ENCODE measurements at places on chromosomes 6 and 20.

GRCh38 chr6:7214468-7214867 is 98.5 kb downstream of the SSR1 start:
- no peak for DNase-seq

GRCh38 chr20:7879883-7880282 is 60.4 kb downstream of the HAO1 start:
- DNase-seq, result no peak

GRCh38 chr6:148514091-148514845 is 171.6 kb downstream of the SASH1 start:
- no peak for DNase-seq

GRCh38 chr20:63640086-63640485 is 13.1 kb downstream of the STMN3 start:
- DNase-seq, result no peak

GRCh38 chr6:154539593-154540269 is 29.2 kb upstream of the CNKSR3 start:
- DNase-seq, result no peak

- DNase-seq, result no peak
Observed at GRCh38 chr6:98514073-98514720, 320.2 kb upstream of the POU3F2 start.

- DNase-seq, result no peak
Observed at GRCh38 chr6:100509101-100509500, 44.4 kb upstream of the SIM1 start.

DNA sequence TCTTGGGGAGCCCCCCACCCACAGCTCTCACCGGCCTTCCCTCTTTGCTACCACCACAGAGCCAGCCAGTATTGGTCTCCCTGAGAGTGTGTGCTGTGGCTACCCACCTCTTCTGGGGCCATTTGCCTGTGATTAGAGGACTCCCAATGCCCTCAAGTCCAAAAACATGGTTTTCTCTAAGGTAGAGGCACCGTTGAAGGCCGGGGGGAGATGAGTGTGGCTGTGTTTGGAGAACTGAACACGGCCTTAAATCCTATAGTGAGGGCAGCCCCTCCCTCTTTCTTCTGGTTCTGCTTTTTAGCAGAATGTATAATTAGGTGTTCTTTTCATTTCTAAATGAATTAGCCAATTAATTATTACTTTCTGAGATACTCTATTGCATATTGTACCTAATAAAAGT is 2.5 kb downstream of the CCR6 start:
- no peak for DNase-seq

GRCh38 chr20:25223179-25223661 is 24.7 kb upstream of the PYGB start:
- no peak for DNase-seq

- DNase-seq, result no peak
Observed at GRCh38 chr6:28607990-28608389, 82.3 kb downstream of the GPX5 start.

- DNase-seq, result no peak
Observed at GRCh38 chr20:51914758-51915157, 112.4 kb upstream of the SALL4 start.

GRCh38 chr6:41801380-41801779 is 13.9 kb downstream of the TOMM6 start:
- no peak for DNase-seq

GRCh38 chr20:60310560-60311349 is 352.5 kb downstream of the CDH26 start:
- no peak for DNase-seq

Measured in COR-L47 (cell line).